ENCODE measurements at places on chromosomes 13 and 19.

- no peak for DNase-seq
Observed at GRCh38 chr19:13877303-13877702, 369 bp downstream of the NANOS3 start.

DNA sequence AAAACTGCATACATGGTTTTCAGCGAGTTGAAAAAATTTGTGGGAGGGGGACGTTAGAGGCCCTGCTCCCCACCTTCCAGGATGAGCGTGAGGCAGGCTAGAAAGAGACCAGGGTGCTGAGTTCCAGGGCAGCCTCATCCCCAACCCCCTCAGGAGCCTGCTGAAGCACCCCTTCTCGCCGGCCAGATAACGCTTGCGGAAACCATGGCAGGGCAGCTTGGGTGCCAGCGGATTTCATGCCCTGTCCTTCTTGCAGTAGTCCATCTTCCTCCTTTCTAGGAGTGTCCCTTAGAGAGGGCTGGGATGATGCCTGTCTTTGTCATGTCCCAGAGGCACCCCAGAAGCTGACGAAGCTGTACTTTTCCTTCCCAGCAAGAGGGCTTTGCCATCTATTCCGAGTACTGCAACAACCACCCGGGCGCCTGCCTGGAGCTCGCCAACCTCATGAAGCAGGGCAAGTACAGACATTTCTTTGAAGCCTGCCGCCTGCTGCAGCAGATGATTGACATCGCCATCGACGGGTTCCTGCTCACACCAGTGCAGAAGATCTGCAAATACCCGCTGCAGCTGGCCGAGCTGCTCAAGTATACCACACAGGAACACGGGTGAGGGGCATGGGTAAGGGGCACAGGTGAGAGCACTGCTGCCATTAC is 19.0 kb upstream of the C1QTNF9 start:
- DNase-seq: no peak

- DNase-seq: no peak
Observed at GRCh38 chr13:21632196-21632595, 28.2 kb upstream of the MICU2 start.

- DNase-seq: no peak
Observed at GRCh38 chr13:46647512-46648065, 94.6 kb downstream of the LRCH1 start.

GRCh38 chr19:18262917-18263316 is 11.3 kb downstream of the IQCN start:
- DNase-seq: no peak

GRCh38 chr13:113743366-113744195 is 15.4 kb upstream of the TMEM255B start:
- DNase-seq: no peak
